ENCODE measurements at places on chromosomes 11 and 22.

DNA sequence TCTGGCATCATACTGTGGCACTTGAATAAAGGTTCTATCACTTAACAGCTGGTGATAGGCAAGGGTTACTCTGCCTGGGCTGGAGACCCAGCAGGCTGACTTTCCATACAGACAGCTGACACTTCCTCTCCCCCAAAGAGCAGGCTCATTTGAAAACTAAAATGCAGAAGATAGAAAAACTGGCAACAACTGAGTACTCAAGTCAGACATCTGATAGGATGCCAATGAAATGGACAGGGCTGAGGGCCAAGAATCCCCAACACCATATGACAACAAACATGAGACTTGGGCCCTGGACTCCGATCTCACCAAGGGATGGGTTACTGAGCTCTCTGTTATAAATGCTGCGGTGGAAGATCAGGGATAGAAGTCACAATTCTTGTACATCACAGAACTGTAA is 237.2 kb downstream of the LRRC4C start:
- DNase-seq: no peak

DNA sequence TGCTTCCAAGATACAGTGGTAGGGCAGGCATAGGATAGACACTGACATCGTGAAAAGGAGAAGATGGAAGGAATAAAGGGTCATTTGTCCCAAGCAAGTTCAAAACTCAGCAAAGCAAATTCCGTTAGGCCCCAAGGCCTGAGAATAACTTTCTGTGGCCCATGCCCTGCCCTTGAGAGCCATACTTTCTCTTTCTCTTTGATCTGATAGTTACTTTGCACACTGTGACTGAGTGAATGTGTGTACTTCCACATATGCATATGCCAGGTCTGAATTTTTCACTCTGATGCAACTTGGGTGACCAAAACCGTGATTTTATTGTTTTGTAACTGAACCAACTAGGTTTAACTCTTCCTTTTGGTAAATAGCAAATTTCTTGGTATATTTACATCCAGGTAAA is 371.5 kb downstream of the RAB38 start:
- DNase-seq: no peak

- no peak for DNase-seq
These were observed 30.3 kb downstream of the TRIM66 start for GRCh38 chr11:8652140-8652539.

GRCh38 chr22:23712256-23712655 is 21.4 kb downstream of the RGL4 start:
- DNase-seq: no peak

GRCh38 chr11:31089117-31089516 is 280.4 kb downstream of the DCDC1 start:
- DNase-seq: no peak

DNA sequence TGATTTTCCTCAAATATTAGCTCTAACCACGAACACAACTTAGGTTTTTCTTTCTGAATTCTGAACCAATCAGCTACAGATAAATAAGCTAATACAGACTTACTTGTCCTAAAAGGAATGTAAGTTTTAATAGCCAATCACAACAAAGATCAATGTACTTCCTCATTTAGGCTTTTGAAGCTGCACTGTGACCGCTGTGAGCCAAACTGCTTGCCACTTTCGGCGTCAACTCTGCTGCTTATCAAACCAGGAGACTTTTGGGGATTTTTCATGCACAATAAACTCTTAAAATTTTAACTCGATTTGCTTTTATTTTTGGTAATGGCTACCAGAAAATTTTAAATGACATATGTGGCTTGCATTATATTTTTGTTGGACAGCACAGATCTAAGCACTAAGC is 92.5 kb downstream of the TMPRSS5 start:
- no peak for DNase-seq

DNA sequence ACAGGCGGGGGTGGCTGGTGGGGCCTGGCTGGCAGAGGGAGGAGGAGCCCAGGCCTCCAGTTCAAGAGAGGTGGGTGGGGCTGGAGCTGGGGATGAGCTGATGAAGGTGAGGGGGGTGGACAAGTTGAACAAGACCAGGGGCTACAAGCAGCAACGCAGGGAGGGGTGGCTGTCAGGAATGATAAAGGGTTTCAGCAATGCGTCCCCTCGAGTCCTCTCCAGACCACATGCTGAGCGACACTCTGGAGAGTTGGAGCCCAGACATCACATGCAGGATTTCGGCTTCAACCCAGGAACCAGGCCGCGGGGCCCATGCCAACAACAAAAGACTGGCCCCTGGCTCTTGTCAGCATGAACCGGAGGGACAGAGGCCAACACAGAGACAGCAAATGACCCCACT is 480.3 kb downstream of the BRD1 start:
- DNase-seq: no peak

DNA sequence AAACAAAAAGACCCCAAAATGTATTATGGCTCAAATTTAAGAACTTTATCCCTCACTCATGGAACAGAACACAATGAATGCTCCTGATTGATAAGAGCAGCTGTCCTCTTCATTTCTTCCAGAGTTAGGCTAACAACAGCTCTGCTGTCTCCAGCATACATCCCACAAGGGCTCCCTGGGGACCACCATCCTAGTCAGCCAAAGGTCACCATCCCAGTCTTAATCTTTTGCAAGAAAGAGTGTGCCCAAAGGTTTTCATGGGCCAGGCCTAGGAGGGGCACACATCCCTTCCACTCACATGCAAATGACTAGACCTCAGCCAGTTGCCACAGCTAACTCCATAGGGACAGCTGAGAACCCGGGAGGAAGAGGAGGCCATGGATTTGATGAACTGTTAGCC is 555.3 kb downstream of the BUD13 start:
- DNase-seq: no peak

DNA sequence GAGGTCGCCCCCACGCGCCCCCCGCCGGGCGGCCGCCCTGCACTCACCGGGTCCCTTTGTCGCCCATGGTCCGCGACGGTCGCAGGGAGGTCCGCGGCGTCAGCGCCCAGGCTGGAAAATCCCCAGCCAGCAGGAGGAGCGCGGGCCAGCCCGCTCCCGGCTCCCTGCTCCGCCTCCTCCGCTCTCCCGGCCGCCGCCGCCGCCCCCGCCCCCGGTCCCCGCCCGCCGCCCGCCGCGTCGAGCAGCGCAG is at the start of gene ARRB1:
TSS of gene ARRB1 (minus strand) at position 121 of the 250 bp plus-strand sequence. CDS start at position 67, 54 bp downstream.
- DNase-seq: peak; percentile 75

DNA sequence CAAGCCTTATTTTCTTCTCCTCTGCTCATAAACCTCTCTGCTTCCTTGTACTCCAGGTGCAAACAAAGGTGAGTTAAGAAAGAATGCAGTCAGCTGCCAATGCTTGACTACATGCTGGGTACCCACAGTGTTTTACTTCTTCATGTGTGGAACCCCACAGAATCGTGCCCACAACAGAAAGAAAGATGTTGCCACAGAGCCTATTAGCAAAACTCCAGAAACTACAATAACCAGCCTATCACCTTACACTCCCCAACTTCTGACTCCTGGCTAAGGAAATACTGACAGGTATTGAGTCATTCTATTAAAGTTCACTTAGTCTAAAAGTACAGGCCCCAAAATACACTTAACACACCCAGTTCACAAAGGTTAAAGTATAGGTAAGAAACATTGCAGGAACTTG is 56.9 kb upstream of the CCDC89 start:
- no peak for DNase-seq

GRCh38 chr11:75652936-75653335 is 15.9 kb downstream of the MAP6 start:
- no peak for DNase-seq

DNA sequence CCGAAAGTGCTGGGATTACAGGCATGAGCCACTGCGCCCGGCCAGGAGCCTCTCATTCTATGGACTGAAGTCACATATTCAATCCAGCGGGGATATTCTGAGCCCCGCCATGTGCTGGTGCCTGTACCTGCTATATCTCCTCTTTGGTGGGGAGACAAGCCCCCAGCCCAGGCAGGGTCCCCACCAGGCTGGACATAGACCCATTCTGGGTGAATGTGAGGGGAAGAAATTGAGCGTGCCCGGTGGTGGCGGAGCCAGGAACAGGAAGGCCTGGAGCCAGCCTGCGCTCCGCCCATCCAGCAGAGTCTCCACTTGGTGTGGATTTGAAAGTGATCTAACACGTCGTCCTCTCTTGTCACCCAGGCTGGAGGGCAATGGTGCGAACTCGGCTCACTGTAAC is 38.0 kb upstream of the CSNK1E start:
- peak; percentile 32 for DNase-seq

- DNase-seq: no peak
These were observed 1679.3 kb downstream of the LRRC4C start for GRCh38 chr11:39780131-39780530.

- DNase-seq: no peak
These were observed 3.8 kb downstream of the B4GALNT4 start for GRCh38 chr11:372809-373715.

GRCh38 chr11:102194257-102194656 is 84.0 kb downstream of the YAP1 start:
- DNase-seq: no peak

GRCh38 chr22:21984793-21985192 is 2.2 kb upstream of the TOP3B start:
- no peak for DNase-seq

GRCh38 chr22:19503367-19503766 is 20.8 kb downstream of the CLDN5 start:
- no peak for DNase-seq

GRCh38 chr11:45093761-45094455 is 52.5 kb upstream of the PRDM11 start:
- DNase-seq: peak; percentile 40

DNA sequence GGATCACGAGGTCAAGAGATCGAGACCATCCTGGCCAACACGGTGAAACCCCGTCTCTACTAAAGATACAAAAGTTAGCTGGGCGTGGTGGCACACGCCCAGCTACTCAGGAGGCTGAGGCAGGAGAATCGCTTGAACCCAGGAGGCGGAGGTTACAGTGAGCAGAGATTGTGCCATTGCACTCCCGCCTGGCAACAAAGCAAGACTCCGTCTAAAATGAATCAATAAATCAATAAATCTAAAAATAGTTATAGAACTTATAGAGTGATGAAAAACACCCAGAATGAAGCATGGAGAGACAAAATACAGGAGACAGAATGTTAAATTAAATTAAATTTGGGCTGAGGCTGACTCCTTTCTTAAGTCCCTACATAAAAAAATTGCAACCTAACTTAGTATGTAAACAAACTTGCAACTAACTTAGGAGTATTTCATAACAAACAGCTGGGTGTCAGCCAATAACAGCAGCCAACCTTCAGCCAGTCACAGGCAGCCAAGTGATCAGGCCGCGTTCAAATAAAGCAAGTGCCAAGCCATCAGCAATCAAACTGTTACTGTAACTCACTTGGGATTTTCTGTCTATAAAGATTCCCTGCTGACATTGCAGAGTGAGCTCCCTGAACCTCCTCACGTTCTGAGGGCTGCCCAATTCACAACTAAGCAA is 7.3 kb upstream of the TP53AIP1 start:
- no peak for DNase-seq

DNA sequence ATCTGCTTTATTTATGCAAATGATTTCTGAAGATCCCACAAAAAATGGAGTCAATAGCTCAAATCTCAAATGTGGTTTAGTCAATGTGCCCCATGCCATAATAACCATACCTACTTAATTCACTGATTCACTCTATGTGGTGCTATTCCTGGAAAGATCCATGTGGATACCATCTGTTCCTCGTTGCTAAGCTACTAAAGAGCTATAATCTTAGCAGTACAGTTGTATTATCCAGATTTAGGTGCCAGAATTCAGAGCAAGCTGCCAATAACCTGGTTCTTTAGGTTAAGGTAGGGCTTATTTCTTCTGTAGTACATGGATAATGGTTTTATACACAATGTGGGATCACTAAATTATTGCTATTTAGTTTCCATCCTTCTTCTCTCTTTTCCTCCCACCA is 974.7 kb upstream of the CCDC90B start:
- DNase-seq: no peak

- no peak for DNase-seq
These were observed 68.4 kb downstream of the CCDC34 start for GRCh38 chr11:27294654-27295053.

GRCh38 chr11:66363805-66364535 is 7.6 kb downstream of the SLC29A2 start:
- no peak for DNase-seq

- peak; percentile 50 for DNase-seq
These were observed 10.9 kb downstream of the ASCL2 start for GRCh38 chr11:2259466-2259830.

DNA sequence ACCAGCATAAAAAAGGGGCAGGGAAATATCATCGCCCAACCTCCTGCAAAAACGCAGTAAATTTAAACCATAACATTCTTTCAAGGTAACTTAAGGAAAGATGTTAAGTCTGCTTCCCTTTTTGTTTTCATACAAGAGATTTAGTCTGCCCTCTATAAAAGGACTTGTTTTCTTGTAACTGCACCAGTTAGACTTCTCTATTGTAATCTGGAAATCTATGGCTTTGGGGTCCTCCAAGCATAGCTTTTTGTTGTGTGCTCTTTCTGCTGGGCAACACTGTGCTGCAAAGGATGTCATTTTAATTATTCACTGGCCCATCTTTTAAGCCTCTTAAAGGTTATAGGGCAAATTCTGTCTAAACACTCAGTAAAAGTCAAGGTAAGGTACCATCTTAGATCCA is 136.0 kb downstream of the MAML2 start:
- no peak for DNase-seq

DNA sequence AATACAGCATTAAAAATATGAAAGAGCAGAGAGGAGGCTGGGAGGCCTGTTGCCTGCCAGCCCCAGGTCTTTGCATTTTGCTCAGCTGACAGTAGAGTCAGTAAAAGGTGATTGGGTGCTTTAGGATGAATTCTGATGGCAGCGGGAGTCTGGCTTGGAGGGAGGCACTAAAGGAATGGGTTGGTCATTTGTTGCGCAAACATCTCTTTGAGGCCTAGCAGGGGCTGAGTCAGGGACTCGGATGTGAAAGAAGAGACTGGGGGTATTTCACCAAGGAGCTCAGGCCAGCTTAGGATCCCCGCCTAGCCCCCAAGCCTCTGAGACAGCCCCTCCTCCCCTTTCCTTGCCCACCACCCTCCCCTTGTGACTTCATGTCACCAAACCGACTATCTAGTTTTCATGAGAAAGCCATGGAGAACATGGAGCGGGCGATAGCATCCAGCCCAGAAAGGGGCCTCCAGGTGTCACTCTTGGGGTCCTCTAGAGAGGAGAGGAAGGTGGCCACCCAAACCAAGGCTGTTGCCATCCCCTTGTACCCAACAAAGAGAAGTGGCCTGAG is 9.7 kb downstream of the DGKZ start:
- no peak for DNase-seq

DNA sequence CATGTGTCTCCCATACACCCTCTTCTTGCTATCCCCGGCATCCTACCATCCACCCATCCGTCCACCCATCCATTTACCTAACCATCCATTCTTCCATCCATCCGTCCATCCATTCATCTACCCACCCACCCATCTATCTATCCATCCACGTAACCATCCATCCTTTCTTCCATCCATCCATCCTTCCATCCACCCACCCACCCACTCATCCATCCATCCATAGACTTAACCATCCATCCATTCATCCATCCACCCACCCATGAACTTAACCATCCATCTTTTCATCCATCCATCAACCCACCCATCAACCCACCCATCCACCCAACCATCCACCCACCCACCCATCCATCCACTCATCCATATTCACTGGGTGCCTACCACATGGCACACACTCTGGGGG is 10.6 kb upstream of the CDC42EP2 start:
- DNase-seq: no peak

Data from sigmoid colon (tissue), 7 donors.